ENCODE measurements at places on chromosomes 4 and X.

GRCh38 chr4:107939307-107939706, 8.0 kb downstream of the CYP2U1 start:
- no peak for DNase-seq

DNA sequence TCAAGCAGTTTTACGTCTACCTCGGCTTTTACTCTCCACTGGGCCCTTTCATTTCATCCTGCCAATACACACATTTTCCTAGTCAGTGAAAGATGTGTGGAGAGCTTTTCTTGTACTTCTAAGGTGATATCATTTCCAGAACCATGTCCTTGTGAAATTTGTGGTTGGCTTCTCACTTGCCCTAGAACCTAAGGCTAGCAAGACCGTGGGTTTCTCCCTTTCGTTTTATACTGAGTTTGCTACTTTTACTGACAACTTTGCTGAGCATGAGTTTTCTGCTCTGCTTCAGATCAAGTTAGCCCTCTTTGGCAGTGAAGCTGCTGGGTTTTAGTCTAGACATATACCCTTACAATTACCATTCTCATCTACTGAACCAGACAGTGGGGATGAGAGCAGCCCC, 95.7 kb upstream of the FRMPD4 start:
- no peak for DNase-seq

GRCh38 chr4:85828027-85828890, 353.3 kb downstream of the ARHGAP24 start:
- DNase-seq: no peak

- DNase-seq: no peak
Measured at GRCh38 chr4:152512483-152512882, 23.4 kb downstream of the FBXW7 start.

GRCh38 chr4:5378002-5378401, 326.7 kb downstream of the STK32B start:
- DNase-seq: no peak

DNA sequence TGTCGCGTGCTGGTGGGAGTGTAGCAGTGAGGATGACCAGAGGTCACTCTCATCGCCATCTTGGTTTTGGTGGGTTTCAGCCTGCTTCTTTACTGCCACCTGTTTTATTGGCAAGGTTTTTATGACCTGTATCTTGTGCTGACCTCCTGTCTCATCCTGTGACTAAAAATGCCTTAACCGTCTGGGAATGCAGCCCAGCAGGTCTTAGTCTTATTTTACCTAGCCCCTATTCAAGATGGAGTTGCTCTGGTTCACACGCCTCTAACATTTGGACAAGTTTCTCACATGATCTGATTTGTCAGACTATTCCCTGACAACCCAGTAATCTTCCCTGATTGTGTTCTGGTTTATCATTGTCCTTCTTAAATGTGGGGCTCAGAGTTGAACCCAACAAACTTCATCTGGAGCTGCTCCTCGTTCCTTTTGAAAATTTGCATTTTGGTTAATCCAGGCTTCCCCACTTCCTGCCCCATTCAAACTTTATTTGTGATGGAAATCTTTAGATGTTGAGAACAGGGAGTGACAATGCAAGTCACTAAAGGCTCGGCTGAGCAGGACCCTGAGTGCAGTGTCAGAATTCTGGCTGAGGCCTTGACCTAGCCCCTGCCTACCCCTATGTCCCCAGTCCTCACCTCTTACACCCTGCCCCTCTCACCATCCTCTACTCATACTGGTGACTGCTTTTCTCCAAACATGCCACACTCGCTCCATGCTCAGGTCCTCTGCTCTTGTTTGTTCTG, 226.8 kb downstream of the STIM2 start:
- DNase-seq: no peak

DNA sequence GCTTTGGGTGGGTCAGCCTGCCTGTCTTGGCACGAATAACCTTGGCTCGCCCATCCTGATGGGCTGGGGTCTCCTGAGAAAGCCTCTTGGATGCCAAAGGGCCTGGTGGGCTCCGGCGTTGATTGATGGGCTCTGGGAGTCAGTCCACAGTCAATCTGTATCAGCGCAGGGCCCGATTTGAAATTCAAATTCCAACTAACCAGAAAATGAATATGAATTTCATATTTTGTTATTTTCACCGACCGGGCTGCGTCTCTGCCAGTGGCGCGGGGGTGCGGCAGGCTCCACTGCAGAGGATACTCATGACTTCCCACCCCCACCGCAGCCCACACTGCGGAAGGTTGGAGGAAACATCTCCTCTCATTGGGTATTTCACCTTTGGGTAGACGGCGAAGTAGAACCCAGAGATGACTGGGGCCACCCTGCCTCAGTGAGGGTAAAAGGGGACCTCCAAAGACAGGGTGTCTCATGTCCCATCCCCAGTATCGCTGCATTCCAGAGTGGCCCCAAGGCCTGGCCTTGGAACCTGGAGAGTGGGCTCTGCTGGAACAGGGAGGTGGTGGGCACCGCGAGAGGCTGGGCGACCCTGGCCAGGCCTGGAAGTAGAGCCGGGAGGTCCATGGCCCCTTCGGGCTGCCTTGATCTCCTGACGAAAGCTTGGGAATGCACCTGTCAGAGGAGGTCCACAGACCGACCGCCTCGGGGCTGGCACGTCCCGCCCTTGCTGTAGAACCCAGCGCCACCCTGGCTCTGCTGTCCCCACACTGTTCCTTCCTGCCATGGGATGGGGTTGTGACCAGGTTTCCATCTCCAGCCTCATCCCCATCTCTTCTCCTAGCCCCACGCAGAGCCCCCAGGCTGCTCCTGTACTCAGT, 54.8 kb upstream of the SORCS2 start:
- no peak for DNase-seq

- DNase-seq: no peak
Measured at GRCh38 chr4:151169223-151169622, 69.8 kb downstream of the RPS3A start.

DNA sequence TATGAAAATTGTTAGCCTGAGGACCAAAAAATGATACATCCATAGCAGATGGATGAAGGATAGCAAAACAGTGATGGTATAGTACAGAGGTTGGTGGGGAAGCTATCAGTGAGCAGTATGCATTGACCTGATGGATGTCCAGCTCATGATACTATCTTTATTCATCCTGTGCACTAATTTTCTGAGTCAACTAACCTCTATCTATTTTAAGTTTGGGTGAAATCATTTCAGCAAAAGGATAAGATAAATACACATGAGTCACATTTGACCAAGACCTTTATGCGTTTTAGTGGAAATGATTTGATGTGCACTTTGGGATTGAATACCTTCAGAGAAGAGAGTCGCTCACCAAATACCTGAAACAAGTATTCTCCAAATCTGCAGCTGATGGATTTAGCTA, 351.0 kb upstream of the NR3C2 start:
- DNase-seq: no peak

- DNase-seq: peak; percentile 2
Measured at GRCh38 chrX:43559644-43560043, 96.5 kb upstream of the MAOA start.

DNA sequence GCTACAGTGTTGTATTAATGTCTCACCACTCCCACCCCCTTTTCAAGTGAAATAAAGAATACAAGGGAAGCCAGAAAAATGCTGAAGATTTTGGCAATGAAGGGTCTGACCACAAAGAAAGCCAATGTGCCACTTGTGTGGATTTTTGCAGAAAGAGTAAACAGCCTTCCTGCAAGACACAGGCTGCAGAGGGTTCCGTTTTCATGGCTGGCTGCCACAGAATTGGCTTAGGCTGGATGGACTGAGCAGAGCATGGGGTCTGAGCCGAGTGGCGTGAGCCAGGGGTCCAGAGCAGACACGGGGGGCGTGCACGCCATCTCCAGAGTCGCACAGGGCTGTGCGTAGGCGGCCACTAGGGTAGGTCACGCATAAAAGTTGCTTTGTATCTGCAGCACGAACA, 69.2 kb downstream of the MTNR1A start:
- no peak for DNase-seq

DNA sequence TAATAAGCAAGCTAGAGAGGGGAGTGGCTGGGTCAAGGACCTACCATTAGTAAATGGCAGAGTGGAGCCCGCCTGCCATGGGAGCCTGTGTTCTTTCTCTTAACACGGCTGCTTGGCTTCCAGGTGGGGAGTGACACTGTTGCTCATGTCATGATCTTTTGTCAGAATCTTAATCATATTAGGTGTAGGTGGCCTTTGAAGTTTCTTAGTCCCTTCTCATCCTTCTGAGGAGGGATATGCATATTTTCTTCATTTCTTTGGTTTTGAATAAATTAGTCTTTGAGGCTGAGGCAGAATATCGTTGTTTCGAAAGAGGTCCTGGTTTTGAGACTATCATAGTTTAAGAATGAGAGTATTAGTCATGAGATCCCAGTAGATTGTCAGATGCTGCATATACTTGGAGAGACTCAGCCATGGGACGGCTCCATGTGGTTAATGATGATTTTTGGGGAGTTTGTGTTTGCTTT, 28.9 kb downstream of the SNX25 start:
- DNase-seq: no peak

- no peak for DNase-seq
Measured at GRCh38 chrX:138191998-138192397, 519.5 kb downstream of the FGF13 start.

- DNase-seq: no peak
Measured at GRCh38 chrX:68574240-68574639, 73.2 kb upstream of the STARD8 start.

GRCh38 chr4:121728798-121729226, 32.0 kb upstream of the ANXA5 start:
- DNase-seq: no peak

- DNase-seq: no peak
Measured at GRCh38 chr4:79049840-79050540, 110.8 kb upstream of the PAQR3 start.

- no peak for DNase-seq
Measured at GRCh38 chrX:15358533-15358932, 23.2 kb upstream of the PIGA start.

GRCh38 chrX:118720058-118720707, 7.2 kb upstream of the IL13RA1 start:
- no peak for DNase-seq

DNA sequence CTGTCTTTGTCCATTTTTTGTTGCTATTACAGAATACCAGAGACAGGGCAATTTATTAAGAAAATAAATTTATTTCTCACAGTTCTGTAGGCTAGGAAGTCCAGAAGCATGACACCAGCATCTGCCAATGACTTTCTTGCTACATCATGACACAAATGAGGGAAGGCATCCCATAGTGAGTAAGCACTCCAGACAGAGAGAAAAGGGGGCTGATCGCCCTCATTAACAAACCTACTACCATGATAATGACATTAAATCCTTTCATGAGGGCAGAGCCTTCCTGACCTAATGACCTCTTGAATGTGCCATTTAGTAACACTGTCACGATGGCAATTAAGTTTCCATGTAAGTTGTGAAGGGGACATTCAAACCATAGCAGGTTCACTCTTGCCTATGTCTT, 20.1 kb downstream of the CCDC149 start:
- DNase-seq: no peak

- no peak for DNase-seq
Measured at GRCh38 chr4:72295966-72296557, 264.3 kb downstream of the NPFFR2 start.
